Activated naive CD4-positive, alpha-beta T cell (primary cell): ENCODE measurements at places on chromosomes 2 and 18.

GRCh38 chr18:42813570-42813969 lies 301.9 kb downstream of the RIT2 start:
- no peak for DNase-seq

DNA sequence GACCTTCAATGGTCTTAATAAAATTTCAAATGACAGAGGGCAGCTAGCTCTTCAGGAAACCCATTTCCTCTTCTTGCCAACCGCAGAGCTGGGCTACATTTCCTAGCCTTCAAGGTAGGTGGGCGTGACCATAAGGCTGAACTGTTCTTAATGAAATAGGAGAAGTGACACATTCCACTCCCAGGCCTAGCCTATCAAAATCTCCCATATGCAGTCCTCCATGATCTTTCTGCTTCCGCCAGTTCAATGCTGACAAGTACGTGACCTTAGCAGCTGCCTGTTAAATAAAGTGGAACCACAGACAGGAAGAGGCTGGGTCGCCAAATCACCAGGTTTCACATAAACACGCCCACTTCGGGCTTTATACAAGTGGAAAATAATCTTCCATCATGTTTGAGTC lies 13.2 kb downstream of the SERPINE2 start:
- DNase-seq: no peak

DNA sequence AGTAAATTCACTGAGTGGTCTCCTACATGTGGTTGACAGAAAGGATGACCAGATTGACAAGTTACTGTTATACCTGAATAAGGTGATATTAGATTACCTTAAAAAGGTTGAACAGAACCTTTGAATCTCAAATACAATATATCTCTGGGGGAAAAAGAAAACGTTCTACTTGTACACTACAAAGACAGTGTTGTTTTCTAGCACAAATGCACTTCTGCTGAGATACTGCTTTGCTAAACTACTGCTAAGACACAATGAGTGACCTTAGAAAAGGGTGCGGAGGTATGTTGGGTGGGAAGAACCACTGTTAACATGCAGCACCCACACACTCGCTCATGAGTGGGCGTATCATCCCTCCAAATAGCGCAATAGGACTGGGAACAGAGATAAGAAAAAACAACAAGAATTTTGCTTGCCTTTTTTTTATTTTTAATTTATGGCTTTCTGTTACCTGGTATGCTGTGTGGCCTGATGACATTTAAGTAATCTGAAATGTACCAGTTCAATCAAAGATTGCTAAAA lies 6.1 kb downstream of the BCL2 start:
- no peak for DNase-seq

- DNase-seq: no peak
These were observed 7.4 kb upstream of the GPR17 start for GRCh38 chr2:127638361-127639110.

GRCh38 chr2:37550190-37550589 lies 121.3 kb downstream of the CDC42EP3 start:
- no peak for DNase-seq

GRCh38 chr2:129478902-129479517 lies 500.5 kb upstream of the RAB6C start:
- no peak for DNase-seq

- DNase-seq: no peak
These were observed 487.5 kb downstream of the SUCLG1 start for GRCh38 chr2:83971547-83971946.

- no peak for DNase-seq
These were observed 120.8 kb downstream of the ESCO1 start for GRCh38 chr18:21479721-21480120.

GRCh38 chr2:118729760-118730159 lies 117.7 kb downstream of the EN1 start:
- DNase-seq: no peak

DNA sequence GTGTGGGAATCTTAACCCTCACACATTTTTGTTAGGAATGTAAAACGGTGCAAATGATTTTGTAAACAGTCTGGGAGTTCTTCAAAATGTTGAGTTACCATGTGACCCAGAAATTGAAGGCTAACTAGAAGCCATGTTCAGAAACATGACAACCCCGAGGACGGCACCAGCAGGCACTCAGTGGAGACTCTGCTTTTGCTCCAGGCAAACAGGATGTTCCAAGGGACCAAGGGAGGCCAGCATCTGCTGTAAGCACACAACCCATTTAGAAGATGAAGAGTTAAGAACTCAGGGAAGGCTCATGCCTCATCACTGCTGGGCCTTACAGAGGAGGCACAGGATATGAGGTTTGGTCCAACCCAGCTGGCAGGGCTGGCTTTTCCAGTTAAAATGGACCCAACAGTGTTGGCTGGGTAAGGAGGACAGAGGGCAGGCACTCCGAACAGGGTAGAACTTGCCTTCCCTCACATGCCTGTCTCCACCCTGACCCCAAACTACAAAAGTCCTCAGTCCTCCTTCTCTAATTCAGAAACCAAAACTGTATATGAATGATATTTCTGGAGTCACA lies 23.6 kb downstream of the PARD6G start:
- no peak for DNase-seq

GRCh38 chr18:75859533-75859932 lies 432.0 kb upstream of the SMIM21 start:
- DNase-seq: no peak

DNA sequence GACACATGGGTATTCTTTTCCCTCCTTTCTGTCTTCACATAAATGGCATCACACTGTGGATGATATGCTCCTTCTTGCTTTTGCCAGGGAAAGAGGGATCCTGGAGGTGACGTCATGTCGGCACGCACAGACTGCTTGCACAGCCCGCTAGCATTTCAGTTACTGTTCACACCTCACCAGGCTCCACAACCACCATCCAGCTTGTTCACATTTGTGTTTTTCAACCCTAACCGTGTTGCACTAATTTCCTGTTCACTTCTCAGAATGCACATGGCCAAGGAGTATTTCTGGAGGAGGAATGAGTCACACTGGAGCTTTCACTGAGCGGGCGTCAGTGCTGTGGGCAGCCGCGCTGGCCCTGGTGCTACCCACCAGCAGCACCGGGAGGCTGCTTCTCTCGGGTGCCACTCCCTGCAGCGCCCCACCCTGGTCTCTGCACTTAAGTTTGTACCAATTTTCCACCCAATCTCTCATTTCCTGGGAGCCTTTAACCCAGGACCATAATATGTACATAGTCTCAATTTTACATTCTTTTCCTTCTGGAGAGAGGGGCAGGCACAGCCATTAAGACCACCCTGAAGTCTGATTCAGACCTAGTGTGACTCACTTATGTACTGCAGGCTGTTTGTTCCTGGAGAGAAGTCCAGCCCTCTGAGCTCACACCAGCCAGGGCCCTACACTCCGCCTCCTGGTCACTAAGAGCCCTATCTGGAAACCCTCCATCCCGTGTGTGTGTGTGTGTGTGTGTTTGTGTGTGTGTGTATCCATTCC lies 65.1 kb downstream of the MBP start:
- no peak for DNase-seq

GRCh38 chr2:221549143-221549542 lies 23.0 kb downstream of the EPHA4 start:
- no peak for DNase-seq

DNA sequence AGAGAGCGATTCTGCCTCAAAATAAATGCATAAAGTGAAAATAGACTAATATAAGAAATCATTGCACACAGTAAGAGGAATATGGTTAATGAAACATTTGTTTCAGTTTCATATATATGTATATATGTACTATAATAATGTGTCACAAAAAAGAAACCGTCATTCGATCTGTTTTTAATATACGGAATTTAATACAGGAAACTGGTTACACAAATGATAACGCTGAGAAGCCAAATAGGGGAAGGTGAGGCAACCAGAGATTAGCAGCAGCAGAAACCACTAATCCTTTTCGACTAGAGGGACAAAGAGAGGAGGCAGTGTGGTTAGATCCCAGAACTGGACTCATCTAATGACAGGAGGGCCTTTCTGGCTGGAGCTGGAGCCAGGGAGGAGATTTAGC lies 64.2 kb upstream of the GREB1L start:
- DNase-seq: no peak

DNA sequence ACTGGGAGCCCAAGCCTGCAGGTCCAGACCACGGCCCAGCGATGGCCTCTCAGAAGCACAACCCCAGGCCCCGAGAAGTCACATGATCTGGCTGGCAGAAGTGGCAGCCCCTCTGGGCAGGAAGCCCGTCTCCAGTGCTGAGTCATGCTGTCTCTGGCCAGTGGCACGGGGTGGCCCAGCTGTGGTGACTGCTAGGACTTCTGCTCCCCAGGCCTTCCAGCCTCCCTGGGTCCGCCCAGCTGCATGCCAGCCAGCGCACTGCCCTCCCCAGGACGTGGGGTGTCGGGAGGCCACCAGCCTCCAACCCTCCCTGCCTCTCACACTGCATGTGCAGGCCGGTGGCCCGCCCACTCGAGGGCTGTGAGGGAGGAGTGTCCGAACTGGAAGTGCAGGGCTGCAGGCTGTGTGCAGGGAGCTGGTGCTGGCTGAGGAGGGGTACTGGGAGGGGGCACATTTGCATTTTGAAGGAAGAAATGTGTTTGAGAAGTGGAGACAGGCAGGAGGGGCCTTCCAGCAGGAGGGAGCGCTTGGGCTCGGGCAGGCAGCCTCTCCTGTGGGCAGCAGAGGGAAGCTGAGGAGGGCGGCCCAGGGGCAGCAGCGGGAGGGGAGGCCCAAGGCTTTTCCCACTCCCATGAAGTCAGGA lies 17.0 kb upstream of the HPCAL1 start:
- DNase-seq: no peak

DNA sequence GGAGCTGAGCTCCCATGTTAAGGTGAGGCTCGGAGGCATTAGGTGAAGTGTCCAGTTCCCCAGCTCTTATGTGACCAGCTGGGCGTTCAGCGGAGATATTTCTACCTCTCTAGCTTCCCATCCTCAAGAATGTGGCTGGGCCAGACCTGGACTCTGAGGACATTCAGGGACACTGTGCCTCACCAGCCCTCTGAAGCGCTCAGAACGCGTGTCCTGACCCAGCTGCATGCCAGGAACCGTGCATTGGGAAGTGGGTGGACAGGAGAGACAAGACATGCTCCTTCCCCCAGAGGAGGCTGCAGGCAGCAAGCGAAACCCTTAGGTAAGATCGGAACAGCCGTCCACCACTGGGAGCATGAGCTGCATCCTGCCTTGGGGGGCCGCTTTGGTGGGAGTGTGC lies 38.0 kb upstream of the GPAT2 start:
- no peak for DNase-seq

DNA sequence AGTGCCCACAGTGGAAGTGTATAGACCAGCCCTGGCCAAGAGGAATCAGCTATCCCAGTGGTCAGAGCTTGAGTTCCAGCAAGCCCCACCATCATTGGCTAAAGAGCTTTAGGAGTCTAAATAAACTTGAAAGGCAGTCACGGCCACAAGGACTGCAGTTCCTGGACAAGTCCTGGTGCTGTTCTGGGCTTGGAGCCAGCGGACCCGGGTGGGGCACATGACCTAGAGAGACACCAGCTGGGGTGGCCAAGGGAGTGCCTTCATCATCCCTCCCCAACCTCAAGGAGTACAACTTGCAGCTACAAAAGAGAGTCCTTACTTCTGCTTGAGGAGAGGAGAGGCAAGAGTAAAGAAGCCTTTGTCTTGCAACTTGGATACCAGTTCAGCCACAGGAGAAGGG lies 439.8 kb upstream of the TMEFF2 start:
- no peak for DNase-seq

DNA sequence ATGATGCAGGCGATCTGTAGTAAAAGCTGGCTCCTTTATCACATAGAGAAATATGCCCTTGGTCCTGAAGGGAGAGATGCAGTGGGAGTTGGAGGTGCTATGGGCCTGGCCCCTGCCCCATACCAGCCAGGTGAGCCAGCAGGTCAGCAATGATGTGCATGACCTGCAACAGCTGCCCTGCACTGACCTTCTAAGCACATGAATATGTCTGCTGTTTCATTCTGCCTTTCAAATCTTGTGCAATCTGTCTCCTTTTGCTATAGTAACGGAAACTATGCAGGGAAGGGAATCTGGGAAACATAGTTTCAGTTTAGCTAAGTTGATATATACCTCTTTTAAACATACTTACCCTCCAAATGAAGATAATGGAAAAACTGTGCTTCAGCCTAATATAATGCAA lies 235.2 kb downstream of the TDRD15 start:
- DNase-seq: no peak

DNA sequence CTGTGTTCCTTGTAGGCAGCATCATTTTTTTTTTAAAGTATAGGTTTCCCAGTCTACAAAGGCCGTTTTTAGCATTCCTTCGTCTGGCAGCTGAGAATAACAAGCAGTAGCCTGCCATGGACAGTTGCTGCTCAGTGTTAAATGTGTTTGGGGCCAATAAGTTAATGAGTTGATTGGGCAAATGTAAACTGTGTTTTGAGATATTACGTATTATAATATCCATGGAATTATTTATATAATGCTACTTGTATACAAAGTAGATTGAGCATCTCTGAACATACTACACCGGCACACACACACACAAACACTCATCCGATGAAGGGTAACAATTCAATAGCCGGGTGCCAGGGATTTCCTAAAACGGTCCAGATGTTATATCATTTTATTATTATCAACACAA lies 97.2 kb downstream of the IRS1 start:
- no peak for DNase-seq

DNA sequence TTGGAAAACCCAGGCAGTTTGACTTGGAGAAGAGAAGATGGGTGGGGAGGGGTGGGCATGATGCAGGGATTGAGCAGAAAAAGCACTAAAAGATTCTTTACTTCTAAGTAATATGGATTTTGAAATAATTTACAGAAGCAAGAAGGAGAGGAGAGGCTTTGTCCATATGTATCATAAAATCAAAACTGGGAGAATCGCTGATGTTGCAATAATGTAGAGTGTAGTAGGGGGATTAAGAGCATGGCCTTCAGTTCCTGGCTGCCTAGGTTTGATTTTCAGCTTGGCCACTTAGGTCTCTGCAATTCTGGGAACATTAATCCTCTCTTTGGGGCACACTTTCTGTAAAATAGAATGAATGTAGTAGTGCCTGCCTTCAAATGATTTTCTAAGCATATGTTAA lies 1760.4 kb upstream of the CELF4 start:
- no peak for DNase-seq

GRCh38 chr2:63788071-63788470 lies 53.6 kb upstream of the UGP2 start:
- DNase-seq: no peak

GRCh38 chr2:233426619-233427342 lies 72.5 kb downstream of the DGKD start:
- DNase-seq: no peak

DNA sequence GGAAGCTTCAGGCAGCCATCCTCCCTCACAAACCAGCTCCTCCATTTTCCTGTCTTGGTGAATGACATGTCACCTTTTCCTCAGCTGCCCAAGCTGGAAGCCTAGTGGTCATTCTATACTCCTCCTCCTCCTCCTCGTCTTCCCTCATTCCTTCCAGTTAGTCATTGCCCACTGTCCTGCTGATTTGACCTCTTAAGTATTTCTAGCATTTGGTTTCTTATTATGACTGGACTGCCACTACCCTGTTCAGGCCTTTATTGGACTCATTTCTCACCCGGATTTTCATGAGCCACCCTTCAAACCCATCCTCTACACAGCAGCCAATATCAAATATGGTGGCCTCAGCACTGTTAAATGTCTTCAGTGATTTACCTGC lies 21.9 kb upstream of the MGAT5 start:
- no peak for DNase-seq
